ENCODE measurements at places on chromosomes 1 and 21. TPM values are rescaled to one million over a fixed set of nuclear protein-coding genes. Genes with fewer than 3 reads are reported as not detected.

DPM3 gene
- 44.4 TPM for total RNA-seq

PDZK1 gene
- 0.56 TPM for total RNA-seq

MAP3K21 gene
- total RNA-seq = 10.6 TPM

ZSWIM5 gene
- total RNA-seq = 0.07 TPM

MROH9 gene
- not detected for total RNA-seq

TLR5 gene
- 2.1 TPM for total RNA-seq

ERG gene
- total RNA-seq = not detected

PLA2G2F gene
- not detected for total RNA-seq

WLS gene
- total RNA-seq = 37.3 TPM

SMPDL3B gene
- 3.7 TPM for total RNA-seq

SLAMF9 gene
- 32.0 TPM for total RNA-seq

ZBTB8A gene
- 5.3 TPM for total RNA-seq

XCL1 gene
- not detected for total RNA-seq

PCSK9 gene
- 125 TPM for total RNA-seq

GTF2B gene
- total RNA-seq = 30.0 TPM

GALE gene
- 105 TPM for total RNA-seq

TCP10L gene
- not detected for total RNA-seq

KANK4 gene
- total RNA-seq = 2.5 TPM

YIPF1 gene
- total RNA-seq = 20.9 TPM

DENND2D gene
- total RNA-seq = 15.0 TPM

CELA2B gene
- not detected for total RNA-seq

CACHD1 gene
- total RNA-seq = 2.2 TPM

CFAP45 gene
- total RNA-seq = 0.09 TPM

FALEC gene
- not detected for total RNA-seq

SLC22A15 gene
- total RNA-seq = 3.3 TPM

UTS2 gene
- total RNA-seq = 0.33 TPM

Data from airway epithelial cell (primary cell).